ENCODE measurements at places on chromosomes 6 and 20. TPM values are rescaled to one million over a fixed set of nuclear protein-coding genes. Genes with fewer than 3 reads are reported as not detected.

DNA sequence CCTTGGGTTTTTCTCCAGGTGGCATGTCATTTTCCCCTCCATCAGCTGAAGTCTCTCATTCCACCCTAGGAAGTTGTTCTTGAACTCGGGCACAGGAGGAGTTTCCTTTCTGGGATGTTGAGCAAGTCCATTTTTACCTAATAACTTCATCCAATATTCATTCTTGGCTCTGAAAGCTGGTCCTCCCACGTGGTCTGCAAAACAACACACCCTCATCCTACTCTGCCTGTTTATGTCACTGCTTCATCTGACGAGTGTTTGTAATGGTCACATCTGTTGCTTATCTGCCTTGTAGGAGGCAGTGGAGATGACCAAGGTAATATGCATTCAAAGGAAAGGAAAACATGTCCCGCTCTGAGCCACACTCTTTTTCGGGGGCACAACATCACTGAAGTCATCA lies 41.7 kb upstream of the AIG1 start:
- no peak for DNase-seq

DNA sequence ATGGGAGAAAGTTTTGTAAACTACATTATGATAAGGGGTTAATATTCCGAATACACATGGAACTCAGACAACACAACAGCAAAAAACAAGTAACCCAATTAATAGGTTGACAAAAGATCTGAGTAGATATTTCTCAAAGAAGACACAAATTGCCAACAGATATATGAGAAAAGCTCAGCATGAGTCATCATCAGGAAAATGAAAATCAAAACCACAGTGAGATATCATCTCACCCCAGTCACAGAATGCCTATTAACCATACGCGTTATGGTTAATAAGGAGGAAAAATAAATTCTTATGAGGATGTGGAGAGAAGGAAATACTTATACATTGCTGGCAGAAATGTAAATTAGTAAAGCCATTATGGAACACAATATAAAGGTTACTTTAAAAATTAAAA lies 695.0 kb downstream of the COL12A1 start:
- no peak for DNase-seq

DNA sequence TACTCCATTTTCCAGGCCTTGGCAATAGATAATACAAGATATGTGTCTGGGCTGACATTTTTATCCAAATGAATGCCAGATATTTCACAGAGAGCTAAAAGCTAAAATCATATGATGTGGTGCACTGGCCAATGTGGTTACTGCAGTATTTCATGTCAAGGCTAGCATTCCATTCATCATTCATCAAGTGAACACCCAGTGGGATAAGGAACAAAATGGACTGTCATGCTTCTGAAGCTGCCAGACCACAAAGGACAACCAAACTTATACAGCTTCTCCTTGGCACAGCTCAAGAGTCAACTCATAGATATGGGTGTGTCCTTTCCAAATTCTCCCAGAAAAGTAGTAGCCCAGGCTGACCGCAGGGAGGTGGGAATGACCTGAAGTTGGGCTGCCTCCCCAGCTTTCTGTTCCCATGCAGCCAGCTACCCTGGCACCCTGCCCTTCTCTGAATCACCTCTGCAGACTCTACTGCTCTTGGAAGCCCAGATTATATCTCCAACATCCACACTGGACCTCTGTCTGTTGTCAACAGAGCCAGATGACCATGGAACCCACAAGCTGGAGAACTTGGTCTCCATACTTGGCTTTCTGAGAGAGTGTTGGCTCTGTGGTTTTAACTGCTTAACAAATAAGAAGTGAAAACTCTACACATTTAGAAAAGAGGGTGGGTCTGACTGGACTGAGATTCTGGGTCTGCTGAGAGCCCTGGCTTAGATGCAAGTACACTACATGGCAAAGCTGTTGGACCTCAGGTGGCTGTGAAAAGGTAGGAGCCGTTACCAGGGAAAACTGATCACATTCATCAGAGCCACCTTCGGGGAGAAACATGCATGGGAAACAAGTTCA lies 122.8 kb downstream of the ALDH8A1 start:
- no peak for DNase-seq

- DNase-seq: no peak
Observed at GRCh38 chr6:45757443-45758130, 258.1 kb downstream of the CLIC5 start.

DNA sequence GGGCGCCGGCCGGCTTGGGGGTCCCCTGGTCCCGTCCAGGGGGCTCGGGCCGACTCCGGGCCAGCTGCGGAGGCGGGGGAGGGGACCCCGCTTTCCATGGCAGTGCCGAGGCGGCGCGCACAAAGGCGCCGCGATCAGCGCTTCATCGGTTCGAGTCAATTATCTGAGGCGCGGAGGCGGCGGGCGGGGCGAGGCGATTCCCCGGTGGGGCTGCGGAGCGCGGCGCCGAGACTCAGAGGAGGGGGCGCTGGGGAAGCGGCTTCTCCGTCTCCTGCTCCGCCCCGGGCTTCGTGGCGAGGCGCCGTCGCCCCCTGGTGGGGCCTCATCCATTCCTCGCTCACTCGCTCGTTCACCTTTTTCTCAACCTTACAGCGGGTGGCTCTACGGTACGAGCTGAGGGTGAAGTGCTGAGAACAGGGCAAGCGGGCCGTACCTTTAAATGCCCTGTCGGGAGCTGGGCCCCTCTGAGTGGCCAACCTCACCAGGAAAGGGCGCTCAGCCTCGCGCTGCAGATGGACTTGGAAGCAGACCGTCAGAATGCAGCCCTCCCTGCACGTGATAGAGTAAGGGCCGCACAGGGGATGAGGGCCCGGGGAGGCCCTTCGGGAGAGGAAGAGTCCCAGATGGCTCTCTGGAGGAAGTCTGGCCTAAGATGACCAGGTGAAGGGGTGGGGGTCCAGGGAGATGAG lies 39.9 kb downstream of the SLC52A3 start:
- DNase-seq: no peak

TMEM217 gene
- total RNA-seq: 0.98 TPM

DNA sequence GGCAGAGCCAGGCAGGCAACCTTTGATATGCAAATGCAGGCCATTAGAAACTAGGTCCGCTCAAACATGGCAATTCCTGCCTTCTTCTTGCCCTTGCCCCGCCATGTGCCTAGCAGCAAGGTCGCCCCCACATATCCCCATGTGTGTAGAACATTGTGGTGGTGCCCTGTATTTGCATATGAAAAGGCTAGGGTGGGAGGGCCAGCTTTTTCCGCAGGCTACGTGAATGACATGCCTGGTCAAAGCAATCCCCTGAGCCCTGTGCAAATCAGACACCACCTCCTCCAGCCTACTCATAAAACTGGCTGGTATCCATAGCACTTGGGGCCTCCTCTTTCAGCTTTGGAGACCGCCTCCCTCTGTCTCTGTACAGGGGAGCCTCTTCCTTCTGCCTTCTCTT lies 31.6 kb downstream of the GSTA2 start:
- DNase-seq: no peak

DNA sequence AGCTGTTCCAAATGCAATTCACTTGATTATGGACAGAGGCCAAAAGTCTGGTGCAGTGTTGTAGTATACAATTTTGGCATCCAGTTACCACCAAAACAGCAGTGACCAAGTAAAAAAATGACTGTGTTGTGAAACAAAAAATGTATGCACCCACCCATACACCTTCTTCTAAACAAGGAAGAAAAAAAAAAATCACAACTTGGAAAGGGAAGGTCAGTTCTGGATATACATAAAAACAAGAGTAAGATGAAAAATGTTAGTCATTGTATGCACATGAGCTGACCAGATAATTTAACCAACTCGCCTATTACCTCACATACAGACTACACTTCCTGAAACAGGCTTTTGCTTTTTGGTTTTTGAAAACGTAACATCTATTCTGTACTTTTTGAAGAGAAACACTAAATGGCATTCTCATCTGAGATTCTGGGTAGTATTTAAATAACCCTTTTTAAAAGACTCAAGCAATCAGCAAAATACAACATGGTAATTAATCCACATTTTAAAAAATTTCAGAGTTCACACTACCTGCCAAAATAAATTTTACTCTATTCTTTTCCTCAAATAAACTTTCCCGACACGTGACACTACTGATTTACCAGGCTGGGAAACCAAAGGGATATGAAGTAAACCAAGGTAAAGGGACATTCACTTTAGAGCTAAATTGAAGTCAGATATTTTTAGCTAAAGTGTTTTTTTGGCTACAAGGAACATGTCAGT lies 141.6 kb upstream of the SHLD1 start:
- DNase-seq: no peak

- DNase-seq: no peak
Observed at GRCh38 chr6:125865015-125865414, 74.3 kb downstream of the NCOA7 start.

DNA sequence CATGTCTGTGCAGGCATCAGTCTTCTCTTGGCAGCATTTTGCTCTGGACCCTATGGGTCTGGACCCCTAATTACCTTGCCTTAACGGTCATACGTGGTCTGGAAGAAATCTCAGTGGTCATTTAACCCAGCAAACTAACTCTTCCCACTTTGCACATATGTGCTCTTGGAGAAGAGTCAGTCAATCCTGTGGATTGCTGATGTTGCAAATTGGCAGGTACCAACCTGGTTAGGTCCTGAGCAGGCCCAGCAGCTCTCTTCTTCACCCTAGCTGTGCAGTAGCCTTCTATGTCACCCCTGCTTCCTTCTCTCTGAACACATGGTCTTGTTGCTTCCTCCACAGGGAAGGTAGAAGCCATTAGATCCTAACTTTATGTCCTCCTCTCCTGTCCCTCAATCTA lies 1.6 kb downstream of the CEP43 start:
- no peak for DNase-seq

COL19A1 gene
- not detected for total RNA-seq

AURKA gene
- 80.1 TPM for total RNA-seq

DNA sequence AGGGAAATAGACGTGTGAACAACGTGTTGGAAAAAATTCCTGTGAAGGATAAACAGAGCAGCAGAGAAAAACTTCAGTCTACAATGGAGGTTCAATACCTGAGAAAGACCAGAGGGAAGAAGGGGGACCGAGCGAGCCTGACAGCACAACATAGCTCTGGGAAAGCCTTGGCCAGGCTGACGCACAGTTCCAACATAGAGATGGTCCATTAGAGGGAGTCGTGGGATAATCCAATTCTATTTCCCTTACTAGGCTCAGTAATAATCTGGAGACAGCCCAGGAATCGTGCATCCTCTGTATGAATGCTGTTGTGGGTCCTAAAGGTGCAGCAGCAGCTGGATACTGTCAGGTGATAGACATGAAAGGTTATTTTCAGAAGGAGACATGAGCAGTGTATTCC lies 370.8 kb upstream of the BTBD3 start:
- no peak for DNase-seq

DNA sequence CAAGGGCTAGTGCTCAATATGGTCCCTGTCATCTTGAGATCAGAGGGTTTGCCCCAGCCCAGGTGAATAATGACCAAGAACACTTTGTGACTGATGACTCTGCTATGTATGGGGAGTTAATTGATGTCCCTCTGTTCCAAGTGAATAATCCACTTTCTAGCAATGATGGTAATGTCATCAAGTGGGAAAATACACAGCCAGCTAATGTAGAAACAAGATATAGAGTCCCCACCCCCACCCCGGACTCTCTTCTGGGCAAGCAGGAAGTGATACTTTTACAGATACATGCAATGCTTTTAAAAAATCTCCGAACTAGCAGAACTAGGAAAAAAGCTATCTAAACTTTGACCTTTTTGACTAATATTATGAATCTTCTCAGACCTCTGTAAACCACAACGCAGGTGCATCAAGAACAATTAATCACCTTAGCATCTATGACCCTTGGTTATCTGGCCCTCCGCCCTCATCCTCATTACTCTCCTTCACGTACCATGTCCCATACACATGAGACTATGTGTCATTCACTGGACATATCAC lies 30.5 kb downstream of the CNR1 start:
- no peak for DNase-seq

DNA sequence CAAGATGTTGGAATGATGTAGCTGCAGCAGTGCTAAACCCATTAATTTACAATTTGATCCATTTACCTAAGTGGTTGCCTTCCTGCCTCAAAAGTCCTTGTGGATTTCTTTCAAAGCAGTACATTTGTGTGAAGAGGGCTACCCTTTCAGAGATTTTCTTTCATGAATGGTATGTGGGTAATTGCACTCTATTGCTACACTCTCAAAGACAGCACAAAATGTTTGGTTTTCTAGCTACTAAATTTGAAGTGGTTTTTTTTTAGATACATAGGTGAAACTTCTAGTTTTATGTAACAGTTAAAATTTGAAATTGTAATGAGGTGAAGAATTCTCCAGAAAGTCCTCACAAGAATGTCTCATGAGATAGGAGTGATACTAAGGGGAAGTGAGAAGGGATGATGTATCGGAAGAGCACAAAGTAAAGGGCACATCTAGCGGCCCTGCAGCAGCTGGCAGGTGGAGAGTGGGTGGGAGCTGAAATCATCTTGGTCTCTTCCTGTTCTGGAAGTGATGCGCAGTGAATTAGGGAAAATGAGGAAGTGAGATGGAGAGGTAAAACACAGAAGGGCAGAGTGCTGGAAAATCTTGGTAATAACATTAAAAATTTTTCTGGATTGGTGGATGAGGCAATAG lies 236.8 kb upstream of the MAN1A1 start:
- no peak for DNase-seq

DNA sequence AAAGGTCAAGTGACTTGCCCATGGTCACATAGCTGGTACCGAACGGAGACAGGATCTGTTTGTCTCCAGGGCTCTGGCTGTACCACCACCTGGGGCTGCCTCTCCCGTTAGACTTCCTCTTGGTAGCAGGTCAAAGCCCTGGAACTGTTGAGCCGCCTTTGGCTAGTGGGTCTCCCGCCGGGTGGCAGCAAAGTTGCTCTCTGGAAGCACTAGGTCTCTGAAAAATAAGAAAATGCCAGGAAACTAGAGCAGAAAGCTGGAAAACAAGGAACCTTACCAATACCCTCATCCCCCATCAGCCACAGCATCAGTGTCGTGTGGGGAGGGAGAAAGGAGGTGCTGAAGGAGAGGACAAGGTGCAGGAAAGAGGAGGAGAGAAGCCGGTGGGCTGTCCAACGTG lies 291.0 kb upstream of the SUPT3H start:
- no peak for DNase-seq

TRAPPC3L gene
- not detected for total RNA-seq

- DNase-seq: no peak
Observed at GRCh38 chr6:51738614-51739013, 348.8 kb downstream of the PKHD1 start.

GRIK2 gene
- total RNA-seq: 0.64 TPM

DNA sequence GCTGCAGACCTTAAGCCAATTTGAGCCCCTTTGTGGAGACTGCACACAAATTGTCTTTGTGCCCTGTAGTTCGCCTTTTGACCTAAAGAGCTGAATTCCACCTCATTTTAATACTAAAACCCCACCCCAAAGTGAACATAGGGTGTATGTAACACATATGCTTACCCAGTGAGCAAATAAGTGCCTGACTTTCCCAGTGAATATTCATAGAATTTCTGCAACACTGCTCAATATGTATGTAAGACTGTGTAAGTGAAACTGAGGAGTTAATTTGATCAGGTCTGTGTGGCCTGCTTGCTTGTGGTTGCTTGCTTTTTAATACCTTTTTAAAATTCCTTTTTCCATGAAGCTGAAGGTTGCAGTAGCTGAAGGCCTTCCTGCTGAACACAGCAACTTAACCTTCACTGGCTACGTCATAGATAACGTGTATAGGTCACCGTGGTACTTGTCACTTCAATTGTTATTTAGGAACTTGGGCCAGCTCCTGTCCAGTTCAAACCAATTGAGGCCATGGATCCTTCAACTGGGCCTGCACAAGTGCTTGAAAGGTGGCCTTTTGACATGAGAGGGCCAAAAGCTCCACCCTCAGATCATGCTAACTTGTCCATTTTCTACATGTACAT lies 131.7 kb upstream of the BTBD3 start:
- no peak for DNase-seq

Measured in HCT116 (cell line).